ENCODE measurements at places on chromosomes 7 and 10.

DNA sequence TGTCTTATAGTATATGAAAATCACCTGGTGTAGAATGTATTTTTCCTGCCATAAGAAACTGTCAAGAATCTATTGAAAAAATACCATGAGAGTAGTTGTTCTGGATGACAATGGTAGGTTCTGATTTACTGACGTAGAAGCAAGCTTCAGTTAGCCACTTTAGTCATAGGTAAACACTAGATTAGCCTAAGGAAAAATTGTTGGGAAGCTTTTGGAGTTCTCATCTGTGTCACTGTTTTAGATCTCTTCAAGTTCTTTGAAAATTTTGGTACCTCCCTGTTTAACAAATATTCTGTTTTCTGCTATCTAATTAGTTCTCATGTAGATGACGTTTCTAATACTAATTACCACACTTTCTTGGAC is 131.8 kb downstream of the ADK start:
- DNase-seq, result no peak

GRCh38 chr10:31319602-31320549 is 860 bp downstream of the ZEB1 start:
- peak; percentile 6 for DNase-seq

DNA sequence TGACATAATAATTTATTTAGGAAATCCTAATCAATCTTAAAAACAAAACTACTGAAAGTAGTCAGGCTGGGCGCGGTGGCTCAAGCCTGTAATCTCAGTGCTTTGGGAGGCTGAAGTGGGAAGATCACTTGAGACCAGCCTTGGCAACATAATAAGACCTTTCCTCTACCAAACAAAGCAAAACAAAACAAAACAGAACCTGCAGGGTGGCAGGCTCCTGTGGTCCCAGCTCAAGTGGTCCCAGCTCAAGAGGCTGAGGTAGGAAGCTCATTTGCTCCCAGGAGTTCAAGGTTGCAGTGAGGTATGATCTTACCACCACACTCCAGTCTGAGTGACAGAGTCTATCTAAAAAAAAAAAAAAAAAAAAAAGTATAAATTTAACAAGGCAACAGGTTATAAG is 748.0 kb downstream of the CNTNAP2 start:
- DNase-seq, result no peak

- no peak for DNase-seq
Observed at GRCh38 chr10:86964061-86964846, 4.0 kb upstream of the ADIRF start.

- DNase-seq, result no peak
Observed at GRCh38 chr7:92748495-92748894, 87.9 kb downstream of the CDK6 start.

- DNase-seq, result no peak
Observed at GRCh38 chr7:158976468-158976848, 120.1 kb downstream of the DYNC2I1 start.

DNA sequence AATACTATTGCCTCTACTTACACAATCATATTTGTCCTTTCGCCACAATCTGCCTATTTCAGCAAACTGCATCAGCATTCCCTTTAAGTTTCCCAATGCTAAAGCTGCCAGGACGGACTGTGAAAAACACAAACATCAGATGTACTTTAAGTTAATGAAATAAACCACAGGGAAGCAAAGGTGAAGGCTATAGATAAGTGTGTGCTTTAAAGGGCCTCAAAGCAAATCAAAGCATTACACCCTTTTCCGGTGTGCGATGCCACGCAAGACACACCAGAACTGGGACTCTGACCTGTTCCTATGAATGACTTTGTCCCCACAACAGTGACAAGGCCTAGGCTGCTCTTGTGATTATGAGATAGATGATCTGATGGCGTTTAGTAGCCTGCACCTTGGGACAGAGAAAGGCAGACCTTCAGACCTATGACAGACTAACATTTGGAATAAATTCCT is 23.4 kb downstream of the SLC26A3 start:
- no peak for DNase-seq
